ENCODE measurements at places on chromosomes 13 and 19.

DNA sequence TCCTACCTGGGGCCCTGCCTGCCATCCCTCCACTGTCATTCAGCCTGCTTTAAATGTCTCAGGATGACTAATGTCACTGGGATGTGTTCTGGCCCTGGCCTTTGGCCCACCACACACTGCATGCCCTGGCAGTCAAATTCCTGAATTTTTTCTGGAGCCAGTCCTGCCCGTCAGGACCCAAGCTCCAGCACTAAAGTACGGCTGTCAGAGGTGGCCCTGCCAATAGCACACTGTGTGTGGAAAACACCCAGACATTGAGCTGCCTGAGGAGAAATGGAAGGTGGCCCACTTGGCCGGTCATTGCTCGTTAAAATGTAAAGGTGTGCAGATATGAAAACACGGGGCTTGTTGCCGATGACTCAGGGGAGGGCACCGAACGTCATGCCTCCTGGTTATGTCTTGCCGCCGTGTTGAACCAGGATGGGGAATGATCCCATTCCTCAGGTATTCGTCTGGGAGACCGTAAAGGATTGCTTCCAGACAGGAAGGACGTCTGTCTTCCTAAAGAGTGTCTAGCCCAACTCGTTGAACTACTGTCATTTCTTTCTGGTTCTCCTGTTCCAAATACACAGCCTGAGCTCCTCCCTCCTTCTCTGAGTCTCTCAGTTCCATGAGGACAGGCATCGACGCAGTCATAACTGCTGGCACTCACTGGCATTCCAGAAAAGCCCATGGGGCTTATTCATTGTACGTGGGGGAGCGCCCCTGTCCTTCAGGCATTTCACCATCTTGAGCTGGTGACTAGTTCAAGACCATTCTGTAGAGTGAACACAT lies 40.6 kb downstream of the COL4A2 start:
- no peak for DNase-seq

DNA sequence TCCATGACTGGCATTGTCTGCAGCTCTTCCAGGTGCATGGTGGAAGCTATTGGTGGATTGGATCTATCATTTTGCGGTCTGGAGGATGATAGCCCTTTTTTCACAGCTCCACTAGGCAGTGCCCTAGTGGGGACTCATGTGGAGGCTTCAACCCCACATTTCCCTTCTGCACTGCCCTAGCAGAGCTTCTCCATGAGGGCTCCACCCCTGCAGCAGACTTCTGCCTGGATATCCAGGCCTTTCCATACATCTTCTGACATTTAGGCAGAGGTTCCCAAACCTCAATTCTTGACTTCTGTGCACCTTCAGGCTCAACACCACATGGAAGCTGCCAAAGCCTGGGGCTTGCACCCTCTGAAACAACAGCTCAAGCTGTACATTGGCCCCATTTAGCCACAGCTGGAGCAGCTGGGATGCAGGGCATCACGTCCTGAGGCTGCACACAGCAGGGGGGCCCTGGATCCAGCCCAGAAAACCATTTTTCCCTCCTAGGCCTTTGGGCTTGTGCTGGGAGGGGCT lies 800.2 kb upstream of the MIR17HG start:
- no peak for DNase-seq

GRCh38 chr19:44662691-44663385 lies 8.4 kb upstream of the CEACAM19 start:
- no peak for DNase-seq

DNA sequence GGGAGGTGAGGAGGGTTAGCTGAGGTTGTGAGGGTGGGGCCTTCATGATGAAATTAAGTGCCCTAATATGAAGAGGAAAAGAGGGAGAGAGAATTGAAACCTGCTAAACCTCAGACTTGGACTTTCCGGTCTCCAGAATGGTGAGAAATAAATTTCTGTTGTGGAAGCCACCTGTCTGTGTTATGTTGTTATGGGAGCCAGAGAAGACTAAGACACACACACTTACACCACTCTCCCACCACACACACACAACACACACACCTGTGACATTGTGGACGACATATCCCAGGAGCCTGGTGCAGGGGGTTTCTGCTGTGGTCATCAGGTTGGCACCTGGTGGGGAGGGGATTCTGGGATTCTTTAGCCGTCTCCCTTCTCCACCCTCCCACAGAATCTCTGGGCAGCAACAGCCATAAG lies 14.0 kb downstream of the KLK4 start:
- DNase-seq = no peak

DNA sequence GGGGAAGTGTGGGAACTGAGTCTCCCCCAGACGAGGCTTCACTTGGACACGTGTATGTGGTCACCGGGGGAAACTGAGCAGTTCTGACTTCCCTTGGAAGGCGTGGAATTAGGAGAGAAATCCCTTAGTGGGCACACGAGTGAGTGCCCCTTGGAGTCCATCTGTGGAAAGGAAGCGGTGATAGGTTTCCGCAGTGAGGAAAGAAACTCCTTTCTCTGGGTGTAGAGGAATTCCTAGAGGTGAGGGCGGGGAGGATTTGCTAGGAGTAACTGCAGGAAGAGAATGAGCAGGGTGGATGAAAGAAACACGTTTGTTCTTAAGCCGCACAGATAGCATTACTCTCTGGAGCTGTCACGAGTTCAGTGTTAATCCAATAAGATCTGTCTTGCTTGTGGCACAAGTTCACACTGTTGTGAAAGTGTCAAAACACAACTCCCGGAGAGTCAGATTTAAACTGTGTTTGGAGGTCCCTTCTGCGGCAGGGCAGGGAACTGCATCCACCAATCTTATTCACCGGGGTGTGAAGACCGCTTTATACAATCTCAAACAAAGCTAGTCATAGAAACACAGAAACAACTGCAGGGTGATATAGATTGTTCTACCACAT lies 1.2 kb downstream of the KL start:
- DNase-seq = no peak

- DNase-seq = no peak
These were observed 22.9 kb downstream of the CD70 start for GRCh38 chr19:6568010-6568526.

DNA sequence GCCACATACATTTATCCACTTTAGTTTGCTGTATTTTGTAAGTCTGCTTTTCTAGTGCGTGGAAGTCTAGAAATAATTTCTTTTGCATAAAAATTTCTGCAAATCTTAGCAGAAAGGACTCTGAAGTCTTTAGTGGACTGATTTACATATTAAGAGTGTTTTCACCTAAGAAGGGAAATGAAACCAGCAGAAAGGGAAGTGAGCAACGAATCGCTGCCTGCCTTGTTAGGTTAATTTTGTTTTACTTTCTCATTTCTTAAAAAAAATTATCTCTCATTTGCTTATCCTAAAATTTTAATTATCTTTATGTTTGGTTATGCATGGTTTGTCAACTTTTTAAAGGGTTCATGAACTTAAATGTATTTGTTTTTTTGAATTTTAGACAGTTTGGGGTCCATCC lies 767 bp upstream of the GPR18 start:
- no peak for DNase-seq

DNA sequence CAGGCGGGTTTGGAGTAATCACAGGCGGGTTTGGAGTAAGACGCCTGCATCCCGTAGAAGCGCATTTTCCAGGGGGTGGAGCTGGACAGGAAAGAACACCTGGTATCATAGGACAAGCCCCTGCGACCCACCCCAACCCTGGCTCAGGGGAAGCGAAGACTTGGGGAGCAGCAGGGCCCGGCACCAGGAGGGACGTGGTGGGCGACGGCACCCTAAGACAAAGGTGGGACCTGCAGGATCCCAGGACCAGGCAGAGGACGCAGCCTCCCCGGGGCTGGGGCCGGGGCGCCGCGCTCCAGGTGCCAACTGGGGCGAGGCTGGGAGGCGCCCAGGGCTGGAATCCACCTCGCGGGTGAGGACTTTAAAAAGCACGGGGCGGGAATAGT lies 520 bp downstream of the ZNF600 start:
- DNase-seq = no peak

- DNase-seq = peak; percentile 11
These were observed 61.2 kb upstream of the WDFY2 start for GRCh38 chr13:51523082-51523518.

GRCh38 chr13:53638040-53638439 lies 609.4 kb downstream of the OLFM4 start:
- no peak for DNase-seq

- no peak for DNase-seq
These were observed 2.4 kb downstream of the RNF6 start for GRCh38 chr13:26219726-26220125.

DNA sequence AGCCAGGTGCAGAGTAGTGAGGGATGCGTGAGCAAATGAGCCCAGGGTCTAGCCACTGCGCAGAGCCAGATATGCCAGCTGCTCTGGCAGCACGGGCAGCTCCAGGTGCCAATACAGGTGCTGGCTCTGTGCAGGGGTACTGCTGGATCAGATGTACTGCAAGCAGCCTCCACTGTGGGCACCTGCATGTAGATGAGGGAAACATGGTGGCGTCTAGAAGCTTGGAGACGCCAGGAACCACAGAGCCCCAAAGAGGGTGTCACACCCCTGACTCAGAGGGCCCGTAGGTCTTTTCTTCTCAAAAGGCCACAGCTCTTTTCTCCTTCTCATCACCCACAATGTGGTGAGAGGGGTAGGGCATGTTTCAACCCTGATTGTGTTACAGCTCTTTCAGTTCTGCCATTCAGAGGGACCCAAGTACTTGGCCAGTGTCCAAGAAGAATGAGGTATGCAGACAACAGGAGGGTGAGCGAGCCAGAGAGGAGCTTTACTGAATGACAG lies 244.4 kb upstream of the SLITRK1 start:
- no peak for DNase-seq

GRCh38 chr19:609004-609346 lies 19.3 kb downstream of the HCN2 start:
- DNase-seq = no peak

GRCh38 chr19:57830071-57830602 lies at the start of gene ZNF587B:
ZNF587B (plus strand) TSS chr19:57830299; CDS start chr19:57830529, 230 bp downstream.
- no peak for DNase-seq

- DNase-seq = no peak
These were observed 24.8 kb downstream of the WBP4 start for GRCh38 chr13:41085961-41086585.

DNA sequence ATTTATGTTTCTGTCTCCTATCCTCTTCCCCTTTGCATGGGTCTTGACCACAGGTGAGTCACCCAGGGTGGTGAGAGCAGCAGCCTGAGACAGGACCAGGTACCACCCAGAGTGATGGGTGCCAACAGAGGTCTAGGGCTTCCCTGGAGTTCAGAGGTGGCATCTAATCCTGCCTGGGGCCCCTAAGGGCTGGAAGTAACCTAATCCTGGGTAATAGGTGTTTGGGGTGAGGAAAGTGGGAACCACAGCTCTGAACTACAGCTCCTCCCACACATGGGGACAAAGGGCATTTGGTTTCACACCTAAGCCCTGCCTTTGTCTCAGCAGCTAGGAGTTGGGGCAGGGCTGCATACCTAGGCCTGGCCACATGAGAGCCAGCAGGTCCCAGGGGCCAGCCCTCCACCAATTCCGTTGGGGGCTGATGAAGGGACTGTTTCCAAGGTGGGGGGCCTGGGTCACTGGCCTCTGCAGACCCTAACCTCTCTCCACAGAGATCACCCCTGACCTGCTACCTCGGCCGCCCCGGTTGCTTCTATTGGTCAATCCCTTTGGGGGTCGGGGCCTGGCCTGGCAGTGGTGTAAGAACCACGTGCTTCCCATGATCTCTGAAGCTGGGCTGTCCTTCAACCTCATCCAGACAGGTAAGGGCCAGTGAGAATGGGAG lies 8.0 kb downstream of the SPHK2 start:
- no peak for DNase-seq

DNA sequence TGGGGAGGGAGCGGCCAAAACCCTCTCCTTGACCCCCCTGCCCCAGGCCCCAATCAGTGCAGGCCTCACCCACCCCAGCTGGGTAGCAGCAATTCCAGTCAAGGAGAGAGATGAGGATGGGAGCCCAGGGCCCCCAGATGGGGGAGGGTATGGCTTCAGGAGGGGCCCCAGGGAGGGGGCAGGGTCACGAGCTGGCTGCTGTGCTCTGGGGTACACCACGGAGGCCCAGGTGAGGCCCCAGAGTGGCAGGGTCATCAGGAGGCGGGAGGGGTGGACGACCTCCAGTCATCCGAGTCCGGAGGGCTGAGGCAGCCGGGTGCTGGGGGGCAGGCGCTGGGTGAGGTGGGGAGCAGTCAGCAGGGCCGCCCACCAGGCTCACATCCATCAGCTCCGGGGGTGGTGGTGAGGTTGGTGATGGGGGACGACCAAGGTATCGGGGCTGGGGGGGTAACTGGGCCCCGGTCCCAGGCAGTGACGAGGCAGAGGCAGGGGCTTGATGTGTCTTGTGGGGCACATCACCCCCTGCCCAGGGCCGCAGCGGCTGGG lies 8.4 kb downstream of the DYRK1B start:
- no peak for DNase-seq

DNA sequence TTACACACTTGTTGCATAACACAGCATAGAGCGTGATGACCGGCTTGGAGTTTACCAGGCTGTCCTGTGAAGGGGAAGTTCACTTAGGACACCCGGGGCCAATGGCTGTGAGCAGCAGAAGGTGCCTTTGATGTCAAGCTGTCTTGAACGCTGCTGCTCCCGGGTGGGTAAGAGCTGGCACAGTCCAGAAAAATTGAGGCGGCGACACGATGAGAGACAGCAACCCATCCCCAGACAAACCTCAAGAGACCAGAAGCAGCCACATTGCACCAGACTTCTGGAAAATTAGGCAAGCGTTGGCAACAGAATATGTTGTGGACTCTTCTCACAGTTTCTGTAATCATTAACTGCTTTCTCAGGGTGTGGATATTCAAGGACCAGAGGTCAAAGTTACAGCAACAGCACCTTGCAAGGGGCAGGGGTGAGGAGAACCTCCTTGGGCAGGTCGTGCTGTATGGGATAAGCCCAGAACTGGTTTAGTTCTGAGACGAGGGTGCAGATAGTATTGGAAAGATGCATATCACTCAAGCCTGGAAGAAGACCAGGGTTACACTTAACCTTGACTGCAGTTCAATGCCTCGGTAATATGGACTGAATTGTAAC lies 10.1 kb downstream of the NFILZ start:
- no peak for DNase-seq

GRCh38 chr13:26457212-26457611 lies 100.3 kb upstream of the WASF3 start:
- DNase-seq = no peak

DNA sequence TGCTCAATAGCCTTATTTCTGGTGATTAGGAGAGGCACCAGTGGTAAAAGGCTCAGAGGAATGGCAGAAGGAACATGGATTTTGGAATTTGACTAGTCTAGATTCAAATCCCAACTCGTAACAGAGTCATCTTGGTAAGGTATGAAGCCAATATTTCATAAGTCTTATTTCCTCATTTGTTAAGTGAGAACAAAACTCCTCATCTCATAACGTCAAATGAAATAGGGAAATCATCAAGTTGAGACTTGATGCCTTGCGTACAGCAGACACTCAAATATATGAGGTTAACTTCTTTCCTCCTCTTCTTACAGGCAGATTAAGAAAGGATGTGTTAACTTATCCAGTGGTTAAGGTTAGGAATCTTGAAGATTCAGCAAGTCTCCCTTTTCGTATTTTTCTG lies 189.2 kb downstream of the DLEU7 start:
- no peak for DNase-seq

GRCh38 chr13:67367399-67367798 lies 137.3 kb upstream of the PCDH9 start:
- DNase-seq = no peak

DNA sequence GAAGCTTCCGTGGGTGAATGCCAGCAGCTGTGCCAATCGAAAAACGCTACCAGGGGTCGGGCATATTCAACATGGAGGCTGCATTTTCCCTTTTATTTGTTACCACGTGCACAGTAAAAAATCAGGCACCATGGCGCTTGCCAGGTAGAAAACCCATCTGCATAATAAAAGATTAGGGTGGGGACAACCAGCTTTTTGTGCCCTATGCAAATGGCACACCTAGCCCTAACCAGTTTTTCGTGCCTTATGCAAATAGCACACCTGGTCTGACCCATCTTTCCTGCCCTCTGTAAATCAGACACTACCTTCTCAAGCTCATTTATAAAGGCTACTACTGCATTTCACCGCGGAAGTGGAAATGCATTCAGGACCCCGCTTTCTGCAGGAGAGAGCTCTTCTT lies 62.1 kb upstream of the FREM2 start:
- DNase-seq = no peak

Measured in activated T-cell treated with anti-CD3 and anti-CD28 coated beads, Interleukin-2, amount 50 U/mL, for 4 hours (primary cell).